Activated T-cell treated with anti-CD3 and anti-CD28 coated beads, Interleukin-2, amount 50 U/mL, for 48 hours (primary cell): ENCODE measurements at places on chromosomes 4 and X.

- peak; percentile 51 for DNase-seq
Measured at GRCh38 chr4:142817442-142817841, 28.7 kb downstream of the INPP4B start.

DNA sequence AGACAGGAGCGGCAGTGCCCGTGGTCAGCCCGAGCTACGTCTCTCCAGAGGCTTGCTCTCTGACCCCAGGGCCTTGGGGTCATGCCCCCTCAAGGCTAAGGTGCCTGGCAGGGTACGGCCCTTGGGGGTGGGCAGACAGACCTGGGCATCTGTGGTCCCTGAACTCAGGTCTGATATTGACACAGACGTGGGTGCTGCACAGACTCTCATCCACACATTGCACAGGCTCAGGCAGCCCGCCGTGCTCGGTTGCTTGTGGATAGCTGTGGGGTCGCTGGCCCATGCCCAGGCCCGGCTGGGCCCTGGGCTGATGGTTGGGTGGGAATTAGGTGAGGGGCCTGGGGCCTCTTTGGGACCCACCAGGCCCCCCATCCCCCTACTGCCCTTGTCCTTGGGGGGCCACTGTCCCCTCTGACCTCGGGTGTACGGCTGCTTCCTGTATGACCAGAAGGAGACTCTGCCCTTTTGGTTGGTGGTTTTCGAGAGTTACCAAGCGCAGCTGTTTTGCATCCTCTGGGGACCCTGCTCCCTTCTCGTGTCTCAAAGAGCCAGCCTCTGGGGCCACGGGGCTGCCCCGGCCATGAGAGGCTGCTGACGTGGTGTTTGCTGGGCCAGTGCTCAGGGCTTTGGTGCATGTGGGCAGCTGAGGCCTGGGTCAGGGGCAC, 10.1 kb downstream of the FGFRL1 start:
- DNase-seq: no peak

- no peak for DNase-seq
Measured at GRCh38 chr4:111066887-111067286, 444.0 kb upstream of the PITX2 start.

DNA sequence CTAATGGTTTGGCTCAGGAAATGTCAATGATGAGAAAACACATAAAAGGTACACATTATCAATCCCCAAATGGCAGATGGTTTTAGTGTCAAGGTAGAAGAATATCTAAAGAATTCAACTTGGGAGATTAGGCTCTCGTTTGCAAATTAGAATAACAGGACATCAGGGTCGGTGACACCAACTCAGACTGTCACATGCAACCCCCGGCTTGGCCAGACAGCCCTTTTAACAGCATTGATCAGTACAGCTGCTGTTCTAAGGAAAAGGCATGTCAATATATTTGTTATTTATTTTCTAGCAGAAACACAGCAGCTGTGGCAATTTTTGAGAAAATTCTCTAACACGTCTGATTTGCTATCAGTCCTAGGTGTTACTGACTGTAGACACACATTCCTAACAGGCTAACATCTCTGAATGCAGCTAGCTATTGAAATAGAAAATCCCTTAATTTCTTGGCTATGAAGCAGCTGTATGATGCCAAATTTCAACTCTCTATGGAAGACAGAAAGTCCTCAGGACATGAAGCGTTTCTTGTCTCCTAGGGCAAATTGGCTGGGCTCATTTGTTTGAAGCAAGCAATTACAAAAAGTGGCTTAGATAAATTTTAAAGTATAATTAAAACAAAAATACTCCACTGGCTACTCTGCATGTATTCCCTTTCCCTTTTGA, 269.0 kb upstream of the CXXC4 start:
- no peak for DNase-seq

- DNase-seq: no peak
Measured at GRCh38 chr4:77431546-77431945, 174.1 kb upstream of the CXCL13 start.

- no peak for DNase-seq
Measured at GRCh38 chrX:12975991-12976558, 1.2 kb downstream of the TMSB4X start.

GRCh38 chr4:46390355-46391058, 579 bp upstream of the GABRA2 start:
- DNase-seq: no peak

- peak; percentile 8 for DNase-seq
Measured at GRCh38 chr4:2253160-2254084, 8.5 kb downstream of the MXD4 start.

DNA sequence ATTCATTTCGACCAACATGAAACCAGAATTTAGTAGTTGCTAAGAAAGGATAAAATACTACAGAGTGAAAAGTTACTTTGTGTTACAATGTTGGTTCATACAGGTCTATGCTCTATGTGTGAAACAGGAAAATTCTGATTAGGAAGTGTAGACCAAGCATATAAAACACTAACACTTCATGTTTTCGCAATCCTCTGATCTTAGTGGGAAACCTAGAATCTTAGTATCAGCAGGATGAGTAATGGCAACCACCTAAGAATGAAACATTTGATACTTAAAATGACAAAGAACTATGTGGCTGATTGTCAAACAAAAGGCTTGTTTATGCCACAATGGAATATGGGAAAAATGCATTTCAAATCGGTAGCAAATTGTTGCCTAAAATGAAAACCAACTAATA, 116.1 kb downstream of the AMMECR1 start:
- no peak for DNase-seq
